Esophagus squamous epithelium (tissue), 5 donors: ENCODE measurements at places on chromosomes 16 and 17.

- DNase-seq = no peak
Observed at GRCh38 chr16:27066668-27067537, at the start of gene C16orf82. C16orf82 (plus strand) TSS chr16:27066927.

GRCh38 chr16:86073763-86074493 is 175.0 kb downstream of the IRF8 start:
- no peak for DNase-seq

DNA sequence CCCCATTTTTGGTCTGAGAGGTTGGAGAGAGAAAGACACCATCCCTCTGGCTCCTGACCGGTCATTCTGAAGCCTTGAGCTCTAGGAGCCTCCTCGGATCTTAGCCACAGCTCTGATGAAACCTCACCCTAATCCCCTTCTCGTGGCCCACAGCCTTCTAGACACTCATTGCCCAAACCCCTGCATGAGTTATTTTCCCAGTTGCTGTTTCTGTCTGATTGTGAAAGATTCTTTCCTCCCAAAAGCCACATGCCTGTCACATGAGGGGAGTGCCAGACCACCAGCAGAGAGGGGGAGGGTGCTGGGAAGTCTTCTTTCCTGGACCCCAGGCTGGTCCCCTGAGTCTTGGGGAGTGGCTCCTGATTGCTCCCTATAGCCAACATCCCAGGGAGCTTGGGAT is 17.6 kb upstream of the ABR start:
- DNase-seq = no peak

DNA sequence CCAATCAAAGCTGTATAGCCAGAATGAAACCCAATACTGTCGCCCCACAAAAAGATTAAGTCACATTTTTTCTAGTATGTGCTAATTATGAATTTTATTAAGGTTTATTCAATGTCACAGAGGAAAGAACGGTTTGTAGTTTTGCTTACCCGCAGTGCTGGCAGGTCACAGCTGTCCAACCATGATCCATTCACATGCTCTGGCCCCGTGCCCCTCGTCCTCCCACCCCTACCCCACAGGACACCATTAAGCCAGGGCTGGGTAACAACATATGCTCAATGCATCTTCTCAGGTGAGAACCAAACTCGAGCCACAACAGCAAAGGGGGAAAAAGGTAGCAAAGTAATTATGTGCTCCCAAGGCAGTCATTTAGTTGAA is 589 bp upstream of the FBF1 start:
- DNase-seq = no peak
